Pancreas (tissue), 10 donors: ENCODE measurements at places on chromosomes 7 and 10. TPM values are rescaled to one million over a fixed set of nuclear protein-coding genes. Genes with fewer than 3 reads are reported as not detected.
A peak's percentile ranks its signal among the peaks of the same experiment; 100 is the strongest.

GRCh38 chr7:29039821-29040578, 81.9 kb upstream of the TRIL start:
- H3K4me3 ChIP-seq = no peak overlapping the region
- no peaks in the 10 kb centered on the region for H3K36me3 ChIP-seq
- DNase-seq = no peak

Gene CACNA2D1
- 3.0 TPM for total RNA-seq

Gene NUP205
- 14.0 TPM for total RNA-seq

Gene CNPY1
- total RNA-seq = not detected

- H3K36me3 ChIP-seq = no peaks in the 10 kb centered on the region
- no peak overlapping the region for H3K27ac ChIP-seq
- H3K27me3 ChIP-seq = no peaks in the 10 kb centered on the region
- no peak for DNase-seq
- no peaks in the 10 kb centered on the region for H3K4me1 ChIP-seq
- H3K4me3 ChIP-seq = no peak overlapping the region
Measured at GRCh38 chr7:49346195-49346899, 422.0 kb downstream of the CDC14C start.

- no peaks in the 10 kb centered on the region for H3K4me1 ChIP-seq
- H3K27me3 ChIP-seq = no peaks in the 10 kb centered on the region
- no peak for DNase-seq
- no peaks in the 10 kb centered on the region for H3K36me3 ChIP-seq
Measured at GRCh38 chr7:147412109-147412508, 1178.5 kb upstream of the C7orf33 start.

DNA sequence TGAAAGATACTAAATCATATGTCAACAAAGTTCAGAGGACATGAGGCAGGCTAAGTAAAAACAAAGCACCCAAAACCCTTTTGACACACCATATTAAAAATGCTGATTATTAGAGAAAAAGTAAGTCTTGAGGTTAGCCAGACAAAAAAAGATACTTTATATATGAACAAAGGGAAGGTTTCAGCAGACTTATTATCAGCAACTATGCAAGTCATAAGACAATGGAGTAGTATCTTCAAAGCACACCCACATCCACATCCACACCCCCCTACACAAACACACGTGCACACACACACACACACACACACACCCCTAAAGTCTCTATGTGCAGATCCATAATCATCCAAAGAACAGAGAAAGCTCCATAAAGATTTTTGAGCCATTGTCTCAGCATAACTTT, 1373.9 kb upstream of the CELF2 start:
- H3K4me1 ChIP-seq = no peaks in the 10 kb centered on the region
- H3K36me3 ChIP-seq = no peaks in the 10 kb centered on the region
- H3K27ac ChIP-seq = no peak overlapping the region
- DNase-seq = no peak
- H3K27me3 ChIP-seq = no peaks in the 10 kb centered on the region
- no peak overlapping the region for H3K4me3 ChIP-seq

DNA sequence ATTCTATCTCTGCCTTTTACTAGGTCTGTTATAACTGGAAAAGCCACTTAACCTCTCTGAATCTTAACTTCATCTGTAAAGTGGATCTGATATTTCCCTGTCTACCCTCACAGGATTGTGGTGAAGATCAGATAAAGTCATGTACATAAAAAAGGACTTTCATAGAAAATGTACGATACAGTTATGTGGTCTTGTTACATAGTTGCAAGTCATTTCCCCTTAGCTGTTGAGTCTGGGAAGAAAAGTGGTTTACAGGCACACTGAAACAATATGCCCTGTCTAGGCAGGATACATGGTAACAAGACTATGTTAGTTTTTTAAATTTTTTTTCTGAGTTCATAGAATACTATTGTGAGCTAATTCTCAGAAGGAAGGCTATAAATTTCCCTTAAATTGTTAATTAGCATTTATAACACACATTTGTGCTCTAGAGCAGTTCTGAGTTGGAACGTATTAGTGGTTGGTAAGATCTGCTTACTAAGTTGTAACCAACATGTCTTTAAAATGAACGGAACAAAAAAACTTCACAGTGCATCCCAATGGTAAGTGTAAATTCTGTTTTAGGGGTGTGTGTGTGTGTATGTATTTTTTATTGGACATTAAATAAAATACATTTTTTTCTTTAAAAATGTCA, 7.1 kb upstream of the GSTO1 start:
- no peaks in the 10 kb centered on the region for H3K27me3 ChIP-seq
- no peak for DNase-seq
- H3K36me3 ChIP-seq = no peaks in the 10 kb centered on the region
- H3K4me1 ChIP-seq = no peaks in the 10 kb centered on the region
- H3K4me3 ChIP-seq = no peak overlapping the region

DNA sequence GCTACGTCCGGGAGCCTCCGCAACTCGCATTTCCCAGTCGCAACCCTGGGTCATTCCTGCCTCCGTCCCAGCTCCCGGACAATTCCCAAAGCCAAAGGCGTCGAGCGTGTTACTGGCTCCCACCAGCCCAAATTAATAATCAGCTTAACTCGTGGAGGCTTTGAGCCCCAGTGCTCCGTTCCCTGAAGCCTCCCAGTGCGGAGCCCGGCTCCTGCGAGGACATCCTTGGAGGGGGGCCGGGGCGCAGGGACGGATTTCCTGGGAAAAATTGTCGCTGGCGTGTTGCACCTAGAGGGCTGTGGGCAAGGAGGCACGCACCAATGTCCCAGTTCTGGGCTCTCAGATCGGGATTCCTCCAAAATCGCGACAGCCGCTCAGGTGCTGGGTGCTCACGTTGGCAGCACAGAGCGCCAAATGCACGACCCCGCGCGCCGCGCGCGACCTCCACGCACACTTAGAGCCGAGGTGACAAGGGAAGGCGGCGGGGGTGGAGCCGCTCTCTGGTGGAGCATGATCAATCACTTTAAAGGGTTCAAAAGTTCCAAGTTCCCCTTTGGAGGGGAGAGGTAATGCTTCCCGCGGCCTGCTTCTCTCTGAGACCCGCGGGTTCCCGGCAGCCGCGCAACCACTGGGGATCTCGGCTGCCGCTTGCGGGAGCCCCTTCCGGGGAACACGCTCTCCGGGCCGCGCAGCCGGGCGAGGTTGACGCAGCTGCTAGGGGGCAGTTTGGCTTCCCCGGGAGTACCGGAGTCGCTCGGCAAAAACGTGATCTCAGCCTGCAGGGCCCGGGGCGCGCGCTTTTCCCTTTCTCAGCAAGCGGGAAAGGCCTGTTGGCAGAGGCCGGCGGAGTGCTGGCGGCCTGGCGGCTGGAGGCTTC, 25.5 kb downstream of the SKIDA1 start:
- H3K27ac ChIP-seq = no peak overlapping the region
- no peaks in the 10 kb centered on the region for H3K36me3 ChIP-seq
- H3K4me1 ChIP-seq = no peaks in the 10 kb centered on the region
- DNase-seq = no peak
- no peak overlapping the region for H3K4me3 ChIP-seq

DNA sequence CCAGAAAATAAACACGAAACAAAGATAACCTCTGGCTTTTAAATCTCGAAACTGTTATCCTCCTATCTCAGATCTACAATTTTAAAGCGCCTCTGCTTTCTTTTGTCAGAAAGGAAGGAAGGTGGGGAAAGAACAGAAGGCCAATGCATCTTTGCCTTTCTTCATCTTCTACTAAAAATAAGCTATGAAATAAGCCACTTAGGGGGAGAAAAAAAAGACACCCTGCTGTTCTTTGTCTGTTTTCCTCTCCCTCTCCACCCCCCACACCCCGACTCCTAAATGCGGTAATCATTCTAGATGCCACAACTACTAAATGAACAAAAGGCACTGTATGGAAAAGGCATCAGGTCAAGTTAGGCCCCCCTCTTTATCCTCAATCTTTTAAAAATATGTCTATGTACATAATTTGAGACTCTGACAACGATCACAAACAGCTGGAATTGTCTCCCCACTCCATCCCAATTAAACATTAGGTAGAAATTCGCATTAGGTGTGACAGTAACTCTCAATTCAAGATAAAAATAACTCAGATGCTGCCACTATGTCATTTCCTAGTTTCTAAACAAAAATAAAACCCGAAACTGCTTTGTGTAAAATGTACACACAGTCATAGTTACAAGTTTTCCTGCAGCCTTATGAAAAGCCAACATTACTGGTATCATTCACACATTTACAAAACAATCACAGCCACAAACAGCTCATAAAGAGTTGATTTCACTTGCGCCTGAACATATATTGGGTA, 2.4 kb downstream of the UBE2H start:
- H3K36me3 ChIP-seq = no peaks in the 10 kb centered on the region
- H3K4me3 ChIP-seq = peak overlapping the region; percentile 99
- H3K4me1 ChIP-seq = peaks cover 21% of the 10 kb centered on the region
- H3K27me3 ChIP-seq = no peaks in the 10 kb centered on the region
- peak; percentile 6 for DNase-seq

Gene CFAP46
- 0.93 TPM for total RNA-seq

GRCh38 chr7:39624935-39625694, 1.7 kb downstream of the RALA start:
- no peaks in the 10 kb centered on the region for H3K27me3 ChIP-seq
- DNase-seq = no peak
- no peak overlapping the region for H3K27ac ChIP-seq
- no peaks in the 10 kb centered on the region for H3K36me3 ChIP-seq
- H3K4me1 ChIP-seq = peaks cover 17% of the 10 kb centered on the region

Gene PODXL
- 34.8 TPM for total RNA-seq
